ENCODE measurements at places on chromosomes 2 and 18.

DNA sequence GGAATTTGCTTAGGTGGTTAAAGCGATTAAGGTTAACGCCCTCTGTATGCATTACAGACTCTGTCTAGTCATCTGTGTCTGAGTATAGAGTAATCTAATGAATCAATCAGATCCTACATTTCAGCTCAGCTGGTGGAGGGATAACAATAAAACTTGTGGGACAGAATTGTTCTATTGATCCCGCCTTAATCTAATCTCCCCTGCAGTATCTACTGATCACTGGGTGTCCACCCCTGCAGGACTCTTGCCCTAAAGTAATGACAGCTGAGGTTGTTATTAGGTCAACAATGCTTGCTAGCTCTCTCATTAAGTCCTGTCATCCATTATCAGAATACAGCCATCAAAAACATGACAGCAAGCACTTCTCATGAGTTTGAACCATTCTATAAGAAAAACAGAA, 462.6 kb upstream of the TMEFF2 start:
- DNase-seq, result no peak

DNA sequence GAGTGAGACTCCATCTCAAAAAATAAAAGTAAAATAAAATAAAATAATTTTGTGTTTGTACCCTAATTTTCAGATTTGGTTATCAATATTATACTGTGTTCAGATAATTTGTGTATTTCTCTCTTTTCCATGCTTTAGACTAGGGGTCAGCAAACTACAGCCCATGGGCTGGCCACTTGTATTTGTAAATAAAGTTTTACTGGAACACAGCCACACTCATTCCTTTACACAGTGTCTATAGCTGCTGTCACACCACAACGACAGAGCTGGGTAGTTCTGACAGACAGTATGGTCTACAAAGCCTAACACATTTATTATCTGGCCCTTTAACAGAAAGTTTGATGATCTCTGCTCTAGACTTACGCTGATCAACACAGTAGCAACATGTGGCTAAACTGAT, 43.8 kb downstream of the SNORC start:
- DNase-seq, result no peak

GRCh38 chr2:40859617-40860016, 407.7 kb upstream of the SLC8A1 start:
- DNase-seq, result no peak

DNA sequence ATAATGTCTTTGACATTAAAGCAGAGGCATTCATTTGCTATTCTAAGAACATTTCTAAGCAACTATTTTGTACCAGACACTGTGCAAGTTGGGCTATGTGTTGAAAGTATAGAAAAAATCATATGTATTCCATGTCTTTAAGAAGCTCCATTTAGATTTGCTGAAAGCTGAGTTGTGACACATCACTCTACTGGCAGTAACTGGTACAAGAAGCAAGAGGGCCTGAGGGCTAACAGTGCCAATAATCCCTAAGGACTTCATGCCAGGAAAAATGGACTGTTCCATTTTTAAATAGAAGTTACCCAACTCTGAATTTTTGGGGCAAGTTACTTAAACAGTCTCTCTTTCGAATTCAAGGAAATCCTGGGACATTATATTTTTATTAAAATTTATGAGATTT, 178.7 kb downstream of the SRBD1 start:
- no peak for DNase-seq

- no peak for DNase-seq
These were observed 233.0 kb downstream of the ALK start for GRCh38 chr2:29688429-29688828.

GRCh38 chr2:3465844-3466481, 53.4 kb downstream of the ADI1 start:
- DNase-seq, result no peak
